Astrocyte (in vitro differentiated cells and primary cell): ENCODE measurements at places on chromosomes 4 and X.

DNA sequence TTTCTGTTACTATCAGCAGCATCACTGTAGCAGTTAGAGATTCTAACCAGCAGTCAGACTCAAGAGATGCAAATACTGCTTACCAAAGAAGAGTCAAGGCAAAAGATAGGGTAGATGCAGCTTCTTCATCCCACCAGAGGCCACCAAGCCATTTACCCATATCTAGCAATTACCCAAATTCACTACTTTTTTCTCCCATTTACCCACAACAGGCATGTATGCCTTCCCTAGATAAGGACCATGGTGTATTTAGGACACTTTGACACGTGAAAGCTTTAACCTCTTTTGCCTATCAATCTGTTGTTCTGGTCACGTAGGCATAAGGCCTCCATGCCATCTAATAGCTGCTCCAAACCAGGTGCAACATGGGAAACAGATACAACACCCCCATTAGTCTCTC is 5.6 kb downstream of the LARP7 start:
- no peak overlapping the region for H3K27ac ChIP-seq
- peaks cover 6% of the 10 kb centered on the region for H3K4me1 ChIP-seq
- DNase-seq: no peak
- no peak overlapping the region for H3K4me3 ChIP-seq

DNA sequence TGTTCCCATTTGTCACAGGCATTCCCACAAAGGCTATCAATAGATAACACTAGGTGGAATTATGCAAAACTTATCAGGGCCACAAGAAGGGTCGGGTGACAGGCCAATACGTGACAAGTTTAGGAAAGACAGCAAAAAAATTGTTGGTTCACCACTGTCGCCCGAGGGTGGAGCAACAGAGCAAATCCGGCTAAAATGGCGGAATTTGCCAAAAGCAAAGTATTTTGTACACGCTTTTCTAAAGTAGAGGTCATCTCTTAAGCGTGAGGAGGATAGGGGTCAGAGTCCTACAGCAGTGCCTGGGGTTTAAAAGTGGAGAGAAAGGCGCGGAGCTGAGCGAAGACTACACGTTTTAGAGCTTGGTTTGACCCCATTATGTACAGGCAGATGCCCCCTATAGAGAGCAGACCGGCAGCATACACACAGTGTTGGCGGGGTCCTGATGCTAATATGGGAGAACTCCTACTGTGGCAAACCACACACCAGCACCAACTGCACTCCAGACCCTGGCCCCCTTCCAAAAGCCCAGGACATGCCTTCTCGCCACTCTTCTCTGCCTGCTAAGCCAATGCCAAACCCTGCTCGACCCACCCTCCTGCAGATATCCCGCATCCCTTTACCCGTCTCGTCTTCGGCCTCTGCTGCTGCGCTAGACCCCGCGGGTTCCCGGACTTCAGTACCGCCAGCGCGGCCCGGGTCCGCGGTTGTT is 733 bp downstream of the CCNA2 start:
- H3K4me1 ChIP-seq: peaks cover 10% of the 10 kb centered on the region
- peak; percentile 18 for DNase-seq
- H3K27me3 ChIP-seq: no peaks in the 10 kb centered on the region
- H3K27ac ChIP-seq: peak overlapping the region; percentile 72
- H3K4me3 ChIP-seq: peak overlapping the region; percentile 82

DNA sequence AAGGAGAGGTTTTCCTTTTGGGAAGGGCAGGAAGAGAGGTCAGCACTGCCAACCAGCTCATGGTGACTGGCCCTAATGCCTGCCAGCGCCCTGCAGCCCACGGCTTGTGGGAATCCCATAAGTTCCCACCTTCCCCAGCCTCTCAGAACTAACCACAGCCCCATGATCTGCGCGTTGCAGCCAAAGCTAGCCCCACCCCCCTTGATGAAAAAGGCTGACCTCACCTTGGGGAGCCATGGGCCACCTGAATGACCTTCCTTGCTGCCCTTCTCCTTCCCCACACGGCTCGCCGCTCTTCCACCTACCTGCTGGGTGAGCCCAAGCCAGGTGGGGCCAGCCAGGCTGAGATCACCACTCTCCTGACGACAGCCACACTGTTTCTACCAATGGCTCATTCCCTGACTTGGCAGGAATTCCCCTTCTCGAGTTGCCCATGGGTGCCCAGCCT is 3.9 kb upstream of the ELF4 start:
- H3K4me3 ChIP-seq: no peak overlapping the region
- no peaks in the 10 kb centered on the region for H3K36me3 ChIP-seq
- no peaks in the 10 kb centered on the region for H3K27me3 ChIP-seq
- H3K27ac ChIP-seq: peak overlapping the region; percentile 42
- no peak for DNase-seq

GRCh38 chr4:139961344-139961946 is 192.5 kb downstream of the MAML3 start:
- H3K36me3 ChIP-seq: no peaks in the 10 kb centered on the region
- no peaks in the 10 kb centered on the region for H3K27me3 ChIP-seq
- peaks cover 2% of the 10 kb centered on the region for H3K4me1 ChIP-seq
- no peak overlapping the region for H3K4me3 ChIP-seq
- H3K27ac ChIP-seq: no peak overlapping the region
- DNase-seq: no peak
